ENCODE measurements at places on chromosomes 4 and X.

DNA sequence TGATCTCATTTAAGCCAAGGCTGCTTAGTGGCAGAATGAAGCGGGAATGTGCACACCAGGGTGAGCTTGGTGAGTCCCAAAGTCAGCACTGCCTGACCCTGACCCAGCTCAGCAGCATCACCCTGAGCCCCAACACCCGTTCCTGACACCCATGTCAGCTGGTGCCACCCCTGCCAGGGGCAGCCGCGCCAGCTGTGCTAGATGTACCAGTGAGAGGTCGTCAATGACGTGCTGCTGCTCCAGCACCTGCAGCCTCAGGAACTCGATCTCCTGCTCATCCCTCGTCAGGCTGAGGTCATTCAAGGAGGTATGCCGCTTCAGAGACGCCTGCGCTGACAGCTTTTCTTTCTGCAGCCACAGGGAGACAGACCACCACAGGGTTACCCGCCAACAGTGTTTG, 61.7 kb upstream of the C4orf50 start:
- no peak for DNase-seq

GRCh38 chrX:150487369-150488094, 80.9 kb upstream of the MTM1 start:
- no peak for DNase-seq

DNA sequence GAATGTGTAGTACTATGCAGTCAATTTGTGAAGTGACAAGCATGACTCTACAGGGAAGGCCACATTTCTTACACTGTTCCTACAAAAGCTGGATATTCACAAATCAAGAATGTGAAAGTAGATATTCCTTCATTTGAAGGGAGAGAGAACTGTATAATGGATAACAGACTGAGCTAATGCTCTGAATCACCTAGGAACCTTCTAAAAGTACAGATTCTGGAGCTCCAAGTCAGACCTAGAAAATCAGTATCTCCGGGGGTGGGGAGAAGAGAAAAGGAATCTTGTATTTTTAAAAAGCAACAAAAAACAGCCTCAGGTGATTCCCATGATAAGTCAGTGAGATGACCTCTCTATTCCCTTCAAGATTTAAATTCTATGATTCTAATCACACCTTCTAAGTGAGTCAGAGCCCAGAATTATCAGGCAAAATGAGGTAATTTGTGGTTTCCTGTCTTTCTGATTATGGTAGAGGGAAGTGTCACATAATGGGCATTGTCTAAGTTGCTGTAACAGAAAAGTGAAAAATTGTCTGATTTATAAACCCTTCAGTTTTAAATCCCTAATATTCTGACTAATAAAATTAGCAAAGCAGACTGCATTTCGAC, 80.9 kb downstream of the IL21 start:
- peak; percentile 7 for DNase-seq

- no peak for DNase-seq
Measured at GRCh38 chr4:55186123-55186522, 60.7 kb upstream of the KDR start.

DNA sequence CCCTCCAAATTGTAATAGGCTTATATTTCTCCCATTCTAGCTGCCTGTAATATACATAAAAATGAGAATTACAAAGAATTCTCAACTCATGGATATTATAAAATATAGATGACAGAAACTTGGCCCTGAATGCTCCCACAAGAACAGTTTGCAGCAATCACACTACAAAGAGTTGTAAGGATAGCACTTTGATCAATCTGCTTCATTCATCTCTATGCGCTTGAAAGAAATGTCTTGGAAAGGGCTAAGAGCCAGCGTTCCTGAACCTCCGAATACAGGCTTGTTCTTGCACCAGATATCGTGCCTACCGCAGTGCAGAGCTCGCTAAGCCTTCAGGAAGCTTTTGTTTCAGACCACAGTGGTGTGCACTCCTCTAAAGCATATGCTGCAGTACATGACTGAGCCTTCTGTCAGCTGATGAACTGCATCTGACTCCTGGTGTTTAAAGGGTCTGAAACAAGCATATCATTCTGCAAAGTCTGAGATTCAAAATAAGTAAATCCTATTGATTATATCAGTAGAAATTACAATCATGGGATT, 417.6 kb upstream of the ZFP42 start:
- no peak for DNase-seq

GRCh38 chr4:108327642-108328382, 159.1 kb upstream of the LEF1 start:
- no peak for DNase-seq

- DNase-seq, result no peak
Measured at GRCh38 chrX:14359727-14360126, 169.6 kb upstream of the GLRA2 start.

GRCh38 chr4:152185786-152186550, 349.9 kb downstream of the FBXW7 start:
- no peak for DNase-seq

- DNase-seq, result no peak
Measured at GRCh38 chr4:7933651-7934510, 5.8 kb downstream of the AFAP1 start.

GRCh38 chr4:154332681-154333421, 158.7 kb downstream of the DCHS2 start:
- no peak for DNase-seq

DNA sequence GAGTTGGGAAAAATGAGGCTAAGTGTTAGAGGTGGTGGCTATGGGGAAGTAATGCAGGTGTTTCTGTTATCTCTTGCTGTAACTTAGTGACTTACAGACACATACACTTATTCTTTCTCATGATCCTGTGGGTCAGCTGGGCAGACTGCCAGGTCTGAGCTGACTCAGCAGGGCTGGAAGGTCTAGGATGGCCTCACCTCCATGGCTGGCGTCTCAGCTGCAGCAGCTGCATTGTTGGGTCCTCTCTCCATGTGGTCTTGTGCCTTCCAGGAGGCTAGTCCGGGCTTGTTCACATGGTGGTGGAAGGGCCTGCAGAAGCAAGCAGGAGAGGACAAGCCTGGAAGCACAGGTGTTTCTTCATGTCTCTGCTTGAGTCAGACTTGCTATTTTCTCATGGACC, 172.7 kb downstream of the NHS start:
- peak; percentile 54 for DNase-seq

GRCh38 chr4:65845199-65845773, 175.0 kb upstream of the EPHA5 start:
- DNase-seq, result no peak

DNA sequence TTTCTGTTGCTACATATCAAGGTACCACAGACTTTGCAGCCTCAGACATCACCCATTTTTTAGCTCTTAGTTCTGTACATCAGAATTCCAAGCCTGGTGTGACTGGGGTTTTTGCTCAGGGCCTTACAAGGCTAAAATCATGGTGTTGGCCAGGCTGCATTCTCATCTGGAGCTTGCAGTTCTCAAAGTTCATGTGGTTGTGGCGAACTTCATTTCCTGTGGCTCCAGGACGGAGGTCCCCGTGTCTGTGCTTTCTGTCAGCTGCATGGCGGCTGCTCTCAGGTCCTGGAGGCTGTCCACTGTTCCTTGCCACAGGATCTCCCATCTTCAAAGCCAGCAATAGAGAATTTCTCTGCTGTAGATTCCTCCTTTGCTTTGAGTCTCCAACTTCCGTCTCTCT, 157.4 kb downstream of the STIM2 start:
- no peak for DNase-seq

DNA sequence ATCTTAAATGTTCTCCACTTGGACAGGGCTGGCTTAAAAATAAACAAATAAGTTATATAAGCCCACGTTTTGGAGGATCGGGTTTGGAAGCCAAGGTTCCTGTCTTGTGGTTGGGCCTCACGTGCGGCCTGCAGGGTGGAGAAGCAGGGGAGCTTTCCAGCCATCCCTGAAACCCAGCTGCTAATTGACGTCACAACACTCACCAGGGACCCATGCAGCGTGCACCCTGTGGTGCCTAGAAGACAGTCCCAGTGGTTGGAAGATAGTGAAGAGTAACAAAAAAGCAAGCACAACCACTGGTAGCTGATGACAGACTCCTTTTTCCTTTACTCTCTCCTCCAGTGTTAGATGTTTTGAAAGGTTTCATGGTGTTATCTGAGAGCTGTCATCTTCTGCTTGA, 142.0 kb upstream of the RBPJ start:
- no peak for DNase-seq

DNA sequence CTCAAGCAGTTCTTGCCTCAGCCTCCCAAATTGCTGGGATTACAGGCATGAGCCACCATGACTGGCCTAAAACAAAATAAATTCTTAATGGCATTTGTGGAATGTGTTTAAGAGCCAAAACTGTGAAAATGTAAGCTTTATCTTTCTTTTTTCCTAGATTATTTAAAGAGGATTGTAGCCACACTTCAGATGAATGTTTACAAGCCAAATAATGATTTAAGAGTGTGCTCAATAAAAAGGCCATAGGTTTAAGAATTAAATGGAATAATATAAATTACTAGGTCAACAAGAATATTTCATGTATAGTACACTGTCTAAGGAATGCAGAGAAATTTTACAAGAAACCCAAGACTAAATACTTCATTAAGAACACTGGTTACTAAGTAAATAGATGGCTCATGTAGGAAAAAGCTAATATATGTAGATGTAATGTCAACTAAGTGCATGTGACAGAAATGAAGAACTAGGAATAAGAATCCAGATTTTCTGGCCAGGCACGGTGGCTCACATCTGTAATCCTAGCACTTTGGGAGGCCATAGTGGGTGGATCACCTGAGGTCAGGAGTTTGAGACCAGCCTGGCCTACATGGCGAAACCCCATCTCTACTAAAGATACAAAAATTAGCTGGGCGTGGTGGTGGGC, 21.3 kb upstream of the UGDH start:
- DNase-seq, result no peak

- no peak for DNase-seq
Measured at GRCh38 chr4:6386091-6386490, 86.3 kb downstream of the PPP2R2C start.

DNA sequence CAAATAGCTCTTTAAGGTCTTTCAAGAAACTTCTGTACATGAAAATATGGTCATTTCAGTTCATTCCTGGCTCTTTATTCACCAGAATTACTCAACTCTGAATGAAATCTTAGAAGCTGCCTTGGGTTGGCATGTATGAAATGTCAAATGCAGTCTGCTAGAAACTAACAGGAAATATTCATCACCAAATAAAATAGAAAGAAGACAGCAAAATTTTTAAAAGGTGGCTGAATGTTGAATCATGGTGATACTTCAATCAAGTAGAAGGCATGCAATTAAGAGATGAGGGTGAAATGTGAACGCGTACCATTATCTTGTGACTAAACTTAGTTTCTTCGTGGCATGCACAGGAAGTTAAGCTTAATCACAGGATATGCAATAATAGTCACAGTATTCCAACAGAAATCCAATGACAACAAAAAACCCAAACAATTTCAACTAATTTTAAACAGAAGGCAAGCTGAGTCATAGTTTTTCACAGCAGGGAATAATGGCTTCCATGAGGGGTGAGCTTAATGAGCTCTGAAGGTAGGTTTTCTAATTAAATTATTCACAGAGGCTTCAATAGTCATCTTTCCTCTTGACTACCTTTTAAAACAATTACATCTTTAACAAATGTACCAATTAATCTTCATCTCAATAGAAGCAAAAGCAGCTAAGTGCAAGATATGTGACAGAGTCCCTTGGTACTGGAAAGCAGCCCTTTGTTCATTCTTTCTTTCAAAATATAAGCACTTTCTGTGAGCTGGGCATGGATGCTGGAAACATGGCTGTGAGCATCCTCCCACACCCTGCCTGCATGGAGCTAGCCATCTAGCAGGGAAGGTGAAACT, 44.5 kb downstream of the SCFD2 start:
- DNase-seq, result peak; percentile 83

DNA sequence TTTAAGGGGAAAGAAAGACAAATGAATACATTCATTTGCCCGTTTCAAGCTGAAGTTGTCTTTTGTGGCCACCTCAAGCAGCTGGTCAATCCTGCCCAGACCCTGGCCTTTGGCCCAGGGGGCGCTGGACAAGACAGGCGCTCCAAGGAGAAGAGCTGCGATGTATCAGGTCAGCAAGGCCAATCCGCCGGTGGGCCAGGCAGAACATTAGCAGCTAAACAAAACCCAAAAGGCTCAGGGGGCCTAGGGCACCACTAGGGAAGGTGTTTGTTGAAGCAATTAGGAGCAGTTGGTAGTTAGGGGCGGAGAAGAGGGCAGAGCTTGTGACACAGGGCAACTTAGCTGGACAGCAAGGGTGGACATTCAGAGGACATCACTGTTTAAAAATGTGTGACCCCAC, 60.8 kb upstream of the TMEM33 start:
- DNase-seq, result no peak

DNA sequence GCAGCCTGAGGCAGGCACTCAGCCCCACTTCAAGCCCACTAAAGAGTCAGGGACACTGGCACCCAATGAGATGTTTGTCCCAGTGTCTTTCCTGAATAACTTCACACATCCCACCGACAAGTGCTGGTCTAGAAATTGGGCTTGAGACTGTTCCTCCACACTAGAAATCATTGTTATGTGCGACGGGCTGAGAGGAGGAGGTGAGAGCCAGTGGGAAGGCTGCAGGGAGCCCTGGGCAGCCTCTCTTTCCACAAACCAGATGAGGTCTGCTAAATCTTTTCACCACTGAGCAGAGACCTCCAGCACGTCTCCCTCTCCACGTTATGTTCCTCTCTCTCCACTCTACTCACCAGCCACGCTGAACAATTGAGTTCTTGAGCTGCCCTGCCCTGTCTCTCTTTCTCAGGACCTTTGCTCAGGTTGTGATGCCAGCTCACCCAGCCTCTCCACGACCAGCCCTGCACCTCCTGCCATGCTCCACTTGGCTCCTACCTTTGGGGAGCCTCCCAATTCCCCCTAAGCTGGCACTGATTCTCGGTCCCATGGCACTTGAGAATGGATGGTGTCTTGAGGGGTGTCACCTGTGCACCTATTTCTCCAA, 8.4 kb downstream of the SCD5 start:
- DNase-seq, result no peak

GRCh38 chr4:185552254-185552653, 16.9 kb upstream of the PDLIM3 start:
- DNase-seq, result no peak

DNA sequence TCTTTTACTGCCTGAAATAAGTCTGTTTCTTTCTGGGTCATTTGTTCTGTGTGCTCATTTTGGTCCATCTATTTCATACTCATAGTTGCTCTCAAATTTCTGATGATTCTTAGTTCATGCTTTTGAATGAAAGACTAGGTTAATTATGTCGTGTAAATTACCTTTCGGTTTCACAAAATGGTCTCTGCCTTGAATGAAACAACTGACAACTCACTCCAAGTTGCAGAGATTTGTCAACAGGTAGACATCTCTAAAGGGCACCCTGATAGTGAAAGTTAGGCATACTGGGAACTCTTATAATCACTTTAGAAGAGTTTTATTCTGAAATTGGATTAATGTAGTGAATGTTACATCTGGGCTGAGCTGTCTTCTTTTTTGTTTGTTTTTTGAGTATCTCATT, 726.9 kb downstream of the PDHA2 start:
- no peak for DNase-seq

- DNase-seq, result no peak
Measured at GRCh38 chr4:119151161-119151560, 15.5 kb downstream of the MYOZ2 start.

- DNase-seq, result no peak
Measured at GRCh38 chrX:140389331-140389730, 115.5 kb downstream of the SOX3 start.
